NCI-H774 (cell line): ENCODE measurements at places on chromosomes 7 and 10.
A peak's percentile ranks its signal among the peaks of the same experiment; 100 is the strongest.

- no peak for DNase-seq
Observed at GRCh38 chr10:48600645-48601505, 4.0 kb downstream of the ARHGAP22 start.

DNA sequence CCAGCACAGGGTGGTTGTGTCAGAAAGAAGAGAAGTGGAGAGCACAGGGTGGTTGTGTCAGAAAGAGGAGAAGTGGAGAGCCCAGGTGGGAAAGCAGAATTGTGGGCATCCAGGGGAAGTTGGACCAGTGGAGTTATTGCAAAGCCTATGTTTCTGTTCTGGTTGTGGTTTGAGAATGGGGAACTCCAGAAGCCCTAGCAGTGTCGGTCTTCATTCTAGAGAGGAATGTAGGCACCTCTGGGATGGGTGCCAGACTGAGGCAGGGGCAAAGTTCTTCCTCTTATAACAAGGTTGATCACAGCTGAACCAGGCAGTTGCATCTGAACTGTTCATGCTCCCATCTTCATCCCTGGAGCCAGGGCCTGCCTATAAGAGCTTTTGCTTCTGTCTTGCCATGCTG is 954 bp downstream of the FSCN3 start:
- no peak for DNase-seq

DNA sequence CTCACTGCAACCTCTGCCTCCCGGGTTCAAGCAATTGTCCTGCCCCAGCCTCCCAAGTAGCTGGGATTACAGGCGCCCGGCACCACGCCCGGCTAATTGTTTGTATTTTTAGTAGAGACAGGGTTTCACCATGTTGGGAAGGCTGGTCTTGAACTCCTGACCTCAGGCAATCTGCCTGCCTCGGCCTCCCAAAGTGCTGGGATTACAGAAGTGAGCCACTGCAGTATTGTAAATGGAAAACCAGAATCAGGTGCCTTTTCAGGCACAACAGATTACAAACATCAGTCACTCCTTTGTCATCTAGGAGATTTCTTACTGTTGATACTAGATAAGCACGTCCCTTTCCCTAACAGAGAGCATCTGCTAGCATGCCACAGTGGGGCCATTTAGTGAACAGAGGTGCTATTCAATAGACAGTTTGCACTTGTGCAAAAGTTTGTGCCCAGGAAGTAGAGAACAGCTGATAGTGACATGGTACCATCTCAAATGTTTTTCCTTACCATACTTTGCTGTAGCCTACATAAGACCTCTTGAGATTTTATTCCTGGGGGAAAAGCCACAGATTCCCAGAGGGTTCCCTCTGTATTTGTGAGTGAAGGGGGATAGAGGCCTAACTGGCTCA is 24.5 kb upstream of the WAC start:
- DNase-seq, result no peak

GRCh38 chr7:80770675-80771081 is 132.2 kb downstream of the CD36 start:
- DNase-seq, result no peak

DNA sequence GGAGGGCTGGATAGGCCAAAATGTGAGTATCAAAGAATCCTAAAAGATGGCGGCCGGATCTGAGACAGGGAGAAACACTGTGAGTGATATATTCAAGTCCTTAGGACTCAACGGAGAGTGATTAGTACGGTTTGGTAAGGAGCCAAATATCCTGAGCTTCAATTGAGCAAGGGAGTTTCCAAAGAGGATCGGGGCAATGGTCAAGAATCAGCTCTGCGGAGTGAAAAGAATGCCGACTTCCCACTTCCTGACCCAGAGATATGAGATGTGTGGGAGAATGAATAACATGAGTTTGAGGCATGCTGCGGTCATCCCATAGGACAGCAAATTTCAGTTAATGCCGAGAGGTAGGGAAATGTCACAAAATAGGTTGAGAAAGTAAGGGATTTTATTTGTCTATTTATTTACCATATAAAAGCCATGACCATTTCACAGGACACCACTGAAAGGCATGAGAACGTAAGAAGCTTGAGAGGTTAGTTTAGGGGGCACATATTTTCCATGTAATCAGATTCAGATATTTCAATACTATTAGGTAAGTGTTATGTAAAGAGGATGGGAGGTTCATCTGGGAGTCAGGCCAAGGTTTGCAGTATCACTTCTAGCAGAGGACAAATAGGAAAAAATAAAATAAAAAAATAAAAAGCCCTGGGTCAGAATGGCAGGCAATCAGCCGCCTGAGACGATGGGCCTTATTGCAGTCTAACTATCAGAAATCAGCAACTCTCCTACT is 165.6 kb downstream of the HGF start:
- DNase-seq, result no peak

DNA sequence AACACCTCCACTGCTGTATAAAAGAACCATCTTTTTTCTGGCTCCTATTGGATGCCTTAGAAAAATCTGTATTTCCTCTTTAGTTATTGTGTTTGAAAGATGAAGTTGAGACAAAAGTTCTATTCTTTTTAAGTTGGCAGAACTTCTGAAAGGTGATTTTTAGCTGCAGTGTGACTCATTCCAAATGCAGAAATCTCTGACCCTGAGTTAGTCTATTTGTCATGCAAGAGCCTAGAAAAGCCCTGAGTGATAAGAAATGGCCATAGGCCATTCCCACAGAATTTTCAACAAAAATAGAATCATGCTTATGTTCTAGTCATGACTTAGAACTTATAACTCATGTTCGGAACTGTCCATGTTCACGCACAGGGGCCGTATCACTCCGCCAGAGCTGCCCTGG is 89.1 kb downstream of the EGFR start:
- DNase-seq, result no peak

DNA sequence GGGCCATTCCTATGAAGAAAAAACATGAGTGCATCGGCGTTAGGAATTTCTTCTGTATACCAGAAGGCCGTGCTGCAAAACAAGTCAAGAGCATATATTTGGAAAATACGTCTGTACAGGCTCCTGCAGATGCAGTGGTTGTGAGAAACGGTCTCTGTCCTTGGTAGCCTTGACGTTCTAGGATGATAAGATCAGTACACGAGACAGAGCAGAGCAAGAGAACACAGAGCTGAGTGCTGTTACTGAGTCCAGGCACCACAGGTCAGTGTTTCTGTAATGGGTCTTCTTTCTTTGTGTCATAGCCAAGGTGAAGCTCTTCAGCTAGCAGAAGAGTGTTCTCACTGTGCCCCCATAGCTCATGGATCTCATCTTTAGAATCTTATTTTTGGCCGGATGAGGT is 62.8 kb downstream of the WDR37 start:
- no peak for DNase-seq

DNA sequence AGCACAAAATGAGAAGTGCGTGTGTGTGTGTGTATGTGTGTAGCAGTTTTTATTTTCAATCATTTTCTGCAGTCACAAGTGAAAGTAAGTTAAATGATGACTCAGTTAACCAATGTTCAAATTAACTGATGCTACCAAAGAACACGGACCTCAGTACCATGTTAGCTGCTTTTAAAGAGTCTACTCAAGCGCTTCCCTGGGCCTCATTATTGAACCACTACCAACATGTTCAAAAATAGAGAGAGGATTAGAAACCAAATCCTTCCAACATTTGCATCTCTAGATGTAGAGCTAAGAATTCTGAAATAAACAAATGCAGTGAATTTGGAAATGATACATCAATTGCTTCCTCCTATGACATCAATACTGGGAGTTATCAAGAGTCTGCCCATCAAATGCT is at the start of gene TAS2R39:
Gene TAS2R39 (plus strand): TSS at position 396 of the 400 bp plus-strand sequence. CDS start 0 bp downstream, at position 396.
- no peak for DNase-seq

GRCh38 chr7:149074116-149074885 is 16.2 kb downstream of the ZNF786 start:
- no peak for DNase-seq

DNA sequence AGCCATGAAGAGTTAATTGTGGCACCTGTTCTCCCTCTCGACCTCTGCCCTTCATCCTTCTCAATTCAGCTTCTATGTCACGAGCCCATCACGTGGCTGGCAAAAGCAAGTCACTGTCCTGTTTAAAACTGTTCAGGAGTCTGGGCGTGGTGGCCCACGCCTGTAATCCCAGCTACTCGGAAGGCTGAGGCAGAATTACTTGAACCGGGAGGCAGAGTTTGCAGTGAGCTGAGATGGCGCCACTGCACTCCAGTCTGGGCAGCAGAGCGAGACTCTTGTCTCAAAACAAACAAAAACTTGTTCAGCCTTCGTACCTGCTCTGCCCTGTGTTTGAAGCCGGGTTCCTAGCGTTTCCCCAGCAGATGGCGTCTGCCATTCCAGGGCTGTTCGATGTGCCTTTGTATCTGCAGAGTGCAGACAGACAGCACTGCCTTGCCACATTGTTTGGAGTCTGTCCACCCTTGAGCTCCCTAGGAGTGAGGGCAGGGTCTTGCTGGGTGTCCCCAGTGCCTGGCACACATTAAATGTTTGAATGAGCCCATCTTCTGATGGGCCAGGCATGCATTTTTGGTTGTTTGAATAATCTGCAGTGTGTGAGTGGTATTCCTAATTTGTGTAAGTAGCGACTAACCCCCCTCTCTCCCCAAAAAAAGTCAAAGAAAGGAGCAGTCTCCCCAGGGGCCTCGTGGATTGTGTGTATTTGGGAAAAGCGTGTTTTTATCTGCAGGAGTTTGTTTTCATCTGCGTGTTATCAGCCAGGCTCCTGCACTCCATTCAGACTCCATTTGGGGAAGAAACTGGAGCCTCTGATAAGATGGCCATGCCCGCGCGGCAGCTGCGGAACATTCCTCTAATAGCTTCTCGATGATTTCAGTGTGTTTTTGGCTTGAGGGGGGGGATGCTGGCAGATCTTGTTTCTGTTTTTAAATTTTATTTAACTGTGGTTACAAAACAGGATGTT is 61.2 kb downstream of the DNAJB6 start:
- DNase-seq, result peak; percentile 26

GRCh38 chr7:116169060-116169459 is 41.3 kb upstream of the TES start:
- DNase-seq, result no peak
